ENCODE measurements at places on chromosomes 3 and 15.

DNA sequence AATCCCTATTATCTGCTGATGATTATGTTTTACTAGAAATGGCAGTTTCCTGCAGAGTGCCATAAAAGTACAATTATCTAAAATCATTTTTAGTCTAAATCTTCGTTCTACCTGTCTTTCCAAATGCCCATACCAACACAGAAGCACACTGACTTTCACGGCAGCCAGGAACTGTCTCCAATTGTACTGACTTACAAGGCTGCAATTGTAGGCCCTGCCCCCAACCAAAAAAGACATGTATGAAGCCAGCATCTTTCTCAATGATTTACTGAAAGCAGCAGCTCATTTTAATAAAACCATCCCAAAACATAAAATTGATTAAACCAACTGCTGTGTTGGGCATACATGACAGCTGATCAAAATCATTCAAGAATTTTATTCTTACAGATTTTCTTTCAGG, 119.0 kb downstream of the TBC1D5 start:
- DNase-seq, result no peak

GRCh38 chr3:65575376-65575840, 463.3 kb downstream of the MAGI1 start:
- no peak for DNase-seq

- peak; percentile 28 for DNase-seq
Measured at GRCh38 chr15:75107908-75108838, 84.8 kb downstream of the PPCDC start.

- peak; percentile 93 for DNase-seq
Measured at GRCh38 chr3:56915966-56916586, 114.3 kb upstream of the ARHGEF3 start.

GRCh38 chr3:49294343-49294742, 17.3 kb upstream of the C3orf62 start:
- no peak for DNase-seq

DNA sequence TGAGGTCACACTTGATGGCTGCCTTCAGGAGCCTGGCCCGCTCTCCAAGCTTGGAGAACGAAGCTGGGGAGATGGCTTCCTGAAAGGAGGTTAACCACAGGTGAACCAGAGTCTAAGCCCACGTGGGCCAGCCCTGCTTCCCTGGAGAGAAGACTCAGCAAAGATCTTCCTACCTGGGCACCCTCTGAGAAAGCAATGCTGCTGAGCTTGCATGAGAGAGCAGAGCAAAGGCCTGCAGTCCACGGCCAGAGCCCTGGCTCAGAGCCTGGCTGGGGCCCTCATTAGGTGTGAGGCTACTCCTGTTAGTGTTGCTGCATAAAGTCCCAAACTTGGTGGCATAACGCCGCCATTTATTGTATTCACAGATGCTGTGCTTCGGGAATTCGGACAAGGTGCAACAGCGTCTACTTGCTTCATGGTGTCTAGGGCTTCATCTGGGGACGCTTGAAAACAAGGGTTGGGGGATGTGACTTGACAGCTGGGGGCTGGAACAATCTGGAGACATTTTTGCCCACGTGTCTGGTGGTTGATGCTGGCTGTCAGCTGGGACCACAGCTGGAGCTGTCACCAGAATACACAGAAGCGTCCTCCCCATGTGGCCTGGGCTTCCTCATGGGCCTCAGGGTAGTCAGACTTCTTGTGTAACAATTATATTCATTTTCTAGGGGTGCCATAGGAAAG, 87.9 kb upstream of the MEF2A start:
- DNase-seq, result no peak
